GM18507 (cell line): ENCODE measurements at places on chromosomes 3 and 15.

DNA sequence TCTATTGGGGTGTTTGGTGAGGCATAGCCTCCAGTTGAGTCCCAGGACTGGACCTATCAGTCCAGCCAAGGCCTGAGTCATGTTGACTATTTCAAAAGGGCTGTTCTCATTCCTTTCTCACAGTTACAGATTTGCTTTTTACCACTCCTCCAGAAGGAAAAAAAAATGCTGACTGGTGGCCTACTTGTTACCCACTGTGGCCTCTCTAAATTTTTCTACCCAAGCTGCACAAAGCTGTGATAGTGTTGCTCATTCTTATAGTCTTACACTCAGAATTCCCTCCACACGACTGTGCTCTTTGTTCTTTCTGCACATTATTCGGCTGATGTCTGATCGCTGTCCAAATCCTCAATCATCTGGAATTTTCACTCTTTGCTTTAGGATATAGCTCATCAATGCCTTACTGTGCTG lies 1142.2 kb downstream of the IGSF11 start:
- DNase-seq, result no peak

DNA sequence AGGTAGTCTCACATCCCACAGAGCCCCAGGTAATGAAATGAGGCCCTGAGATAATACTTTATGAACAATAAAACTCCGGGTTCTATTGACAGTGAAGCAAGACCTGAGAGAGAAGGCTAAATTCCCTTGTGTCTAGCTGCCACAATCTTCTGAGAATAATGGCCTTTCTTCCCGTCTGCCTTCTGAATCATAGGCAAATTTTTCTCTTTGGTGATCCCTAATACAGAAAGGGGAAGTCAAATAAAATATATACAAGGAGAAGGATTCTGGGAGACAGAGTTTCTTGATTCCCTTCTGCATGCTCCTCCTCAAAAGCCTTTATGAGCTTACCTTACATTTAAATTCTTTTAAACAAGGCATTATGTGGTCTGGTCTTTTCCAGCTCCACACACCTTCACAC lies 29.9 kb upstream of the CCR2 start:
- no peak for DNase-seq

- DNase-seq, result no peak
Observed at GRCh38 chr15:90496791-90497190, 32.9 kb upstream of the CRTC3 start.

DNA sequence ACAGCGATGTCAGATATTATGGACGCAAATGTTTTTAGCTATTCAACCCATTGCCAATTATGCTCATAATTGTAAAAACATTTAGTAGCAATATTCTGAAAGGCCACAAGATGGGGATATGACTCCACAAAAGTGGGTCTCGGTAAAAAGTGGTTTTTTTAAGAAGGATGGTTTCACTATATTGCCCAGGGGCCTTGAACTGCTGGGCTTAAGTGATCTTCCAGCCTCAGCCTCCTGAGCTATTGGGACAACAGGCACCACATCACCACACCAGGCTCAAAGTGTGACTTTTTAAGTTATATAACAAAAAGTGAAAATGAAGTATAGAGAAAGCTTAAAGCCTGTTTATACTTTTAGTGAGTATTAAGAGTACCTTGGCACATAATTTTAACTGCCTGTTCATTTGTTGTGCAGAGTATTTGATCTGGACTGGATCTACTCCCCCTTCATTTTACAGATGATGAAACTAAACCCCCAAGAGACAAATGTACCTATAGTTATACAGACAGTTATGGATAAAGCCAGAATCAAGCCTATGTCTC lies 9.4 kb downstream of the NAA50 start:
- no peak for DNase-seq

DNA sequence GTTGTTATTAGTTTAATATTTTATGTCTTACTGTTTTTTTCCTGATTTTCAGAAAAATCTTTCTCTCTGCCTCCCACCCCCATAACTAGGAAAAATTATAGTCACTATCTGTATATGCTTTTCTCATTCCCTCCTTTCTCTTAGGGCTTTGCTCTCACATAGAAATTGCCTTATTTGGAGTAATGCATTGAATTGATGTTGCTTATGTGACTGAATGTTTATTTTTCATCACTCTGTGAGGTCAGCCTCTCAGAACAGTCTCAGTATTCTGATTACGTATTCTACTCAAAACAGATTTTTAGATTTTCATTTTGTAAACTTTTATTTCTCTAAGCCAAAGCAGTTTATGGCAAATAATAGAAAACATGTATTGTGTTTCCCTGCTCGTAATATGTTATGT lies 121.0 kb downstream of the SLMAP start:
- DNase-seq, result no peak

DNA sequence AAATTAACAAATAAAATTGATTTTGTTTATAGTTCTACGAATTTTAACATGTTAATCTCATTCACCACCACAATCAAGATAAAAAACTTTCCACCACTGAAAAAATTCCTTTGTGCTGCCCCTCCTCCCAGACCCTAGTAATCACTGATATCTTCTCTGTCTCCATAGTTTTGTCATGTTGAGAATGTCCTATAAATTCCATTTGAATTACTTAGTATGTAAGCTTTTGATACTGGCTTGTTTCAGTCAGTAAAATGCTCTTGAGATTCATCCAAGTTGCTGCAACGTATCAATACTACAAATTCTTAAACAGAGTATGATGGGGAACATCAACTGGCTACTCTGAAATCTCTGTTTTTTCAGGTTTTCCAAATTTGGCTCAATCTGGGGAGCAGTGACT lies 129.6 kb downstream of the CTNNB1 start:
- no peak for DNase-seq

DNA sequence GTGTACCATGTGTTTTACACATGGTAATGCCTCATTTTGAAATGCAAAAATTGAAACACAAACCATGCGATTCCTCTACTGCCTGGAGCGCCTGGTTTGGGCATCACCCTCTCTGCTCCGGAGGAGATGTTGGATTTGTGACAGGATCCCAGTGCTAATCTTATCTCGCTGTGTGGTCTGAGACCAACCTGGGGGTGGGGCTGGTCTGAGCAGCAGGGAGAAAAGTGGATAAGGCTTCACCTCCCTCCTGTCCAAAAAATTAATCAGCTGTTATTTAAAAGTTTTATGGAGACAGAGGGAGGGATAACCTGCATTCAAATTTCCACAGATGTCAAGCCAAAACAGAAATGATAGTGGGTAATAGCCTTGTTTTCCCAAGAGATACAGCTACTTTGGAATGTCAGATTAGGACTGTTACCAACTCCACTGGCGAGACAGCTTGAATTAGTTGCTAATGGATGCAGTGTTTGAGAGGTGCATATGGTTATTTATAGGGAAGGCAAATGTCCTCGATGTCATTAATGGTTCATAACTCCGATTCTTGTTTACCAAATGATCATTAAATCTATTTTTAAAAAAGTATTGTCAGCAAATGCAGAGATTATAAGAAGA lies 54.0 kb upstream of the SKOR1 start:
- no peak for DNase-seq

- no peak for DNase-seq
Observed at GRCh38 chr3:78390221-78390620, 1350.3 kb downstream of the ROBO2 start.

GRCh38 chr3:149566292-149566975 lies 91.4 kb downstream of the WWTR1 start:
- no peak for DNase-seq

DNA sequence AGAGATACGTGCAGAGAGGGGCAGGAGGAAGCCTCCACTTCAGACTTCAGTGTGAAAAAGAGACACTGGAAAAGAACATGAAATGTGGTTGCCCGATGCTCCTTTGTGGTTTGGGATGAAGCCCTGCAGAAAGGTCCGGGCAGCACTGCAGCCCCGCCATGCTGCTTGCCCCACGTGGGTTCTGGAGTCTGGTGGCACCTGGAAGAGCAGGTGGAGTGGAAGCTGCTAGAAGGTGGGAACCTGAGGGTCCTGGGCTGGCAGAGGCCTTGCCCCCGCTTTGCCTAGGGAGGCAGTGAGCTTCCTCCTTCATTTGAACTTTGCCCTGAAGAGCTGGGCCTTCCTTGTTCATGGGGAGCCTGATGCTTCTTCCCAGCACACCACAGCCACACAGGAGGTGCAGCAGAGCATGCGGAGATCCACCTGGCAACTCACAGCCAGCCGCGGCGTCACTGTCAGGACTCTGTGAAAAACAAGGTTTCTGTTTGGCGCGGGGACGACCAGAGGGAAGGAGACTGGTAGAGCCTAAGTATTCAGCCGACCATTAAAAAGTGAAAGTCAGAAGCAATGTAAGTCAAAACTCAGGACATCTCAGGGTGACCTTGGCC lies 59.0 kb downstream of the APBA2 start:
- no peak for DNase-seq

GRCh38 chr3:101779822-101780381 lies 891 bp downstream of the NXPE3 start:
- no peak for DNase-seq

DNA sequence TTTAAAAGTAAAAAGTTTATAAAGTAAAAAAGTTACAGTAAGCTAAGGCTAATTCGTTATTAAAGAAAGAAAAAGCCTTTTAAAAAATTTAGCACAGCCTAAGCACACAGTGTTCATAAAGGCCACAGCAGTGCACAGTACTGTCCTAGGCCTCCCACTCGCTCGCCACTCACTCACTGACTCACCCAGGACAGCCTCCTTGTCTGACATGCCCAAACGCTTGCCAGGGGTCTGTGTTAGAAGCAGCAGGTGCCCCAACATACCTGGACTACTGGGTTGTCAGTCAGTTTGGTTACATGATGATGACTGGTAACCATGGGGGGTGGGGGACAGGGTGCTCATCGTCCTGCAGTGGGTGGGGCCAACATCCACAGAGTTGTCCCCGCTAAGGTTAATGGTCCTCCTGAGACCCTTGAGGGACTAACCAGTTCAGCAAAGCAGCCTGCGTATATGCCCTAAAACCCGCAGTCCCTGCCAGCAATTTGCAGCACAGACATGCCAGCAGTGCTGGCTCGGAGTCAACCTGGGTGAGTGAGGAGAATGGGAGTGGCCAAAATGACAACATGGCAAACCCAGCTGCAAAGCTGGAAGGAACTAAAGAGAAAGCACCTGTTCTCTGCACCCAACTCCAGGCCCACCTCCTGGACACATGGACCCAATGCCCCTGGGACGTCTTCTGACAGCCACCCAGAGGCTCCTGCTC lies 49.2 kb downstream of the CYFIP1 start:
- DNase-seq, result no peak

- no peak for DNase-seq
Observed at GRCh38 chr3:176579711-176580185, 617.5 kb downstream of the TBL1XR1 start.

DNA sequence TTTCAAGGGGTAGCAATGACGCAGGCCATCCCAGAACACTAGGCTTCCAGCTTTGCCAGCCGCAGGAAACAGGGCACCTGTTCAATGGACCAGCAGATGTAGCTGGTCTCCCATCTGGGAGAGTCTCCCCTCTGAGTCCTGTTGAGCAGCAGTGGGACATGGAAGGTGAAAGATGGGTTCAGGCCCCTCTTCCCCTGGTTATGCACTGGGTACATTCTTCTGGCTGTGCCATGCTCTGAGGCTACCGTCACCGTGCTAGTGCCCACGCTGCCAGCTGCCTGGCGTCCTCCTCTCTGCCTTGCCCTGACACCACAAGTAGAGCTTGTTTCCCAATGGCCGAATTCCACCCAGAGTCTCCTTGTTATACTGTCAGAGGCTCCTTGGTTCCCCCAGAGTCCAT lies 63.1 kb downstream of the TLE3 start:
- no peak for DNase-seq

GRCh38 chr3:150225986-150226385 lies 182.1 kb upstream of the TSC22D2 start:
- DNase-seq, result no peak

- no peak for DNase-seq
Observed at GRCh38 chr15:50181969-50182218, at the start of gene SLC27A2. TSS of gene SLC27A2 (plus strand) at chr15:50182196. CDS start at chr15:50182428, 232 bp downstream.

GRCh38 chr15:84702961-84703482 lies 12.9 kb downstream of the SEC11A start:
- no peak for DNase-seq

GRCh38 chr3:54733106-54734006 lies 194.5 kb downstream of the LRTM1 start:
- no peak for DNase-seq
